Skin of body (tissue), 3 donors: ENCODE measurements at places on chromosomes 12 and 14.

- DNase-seq = no peak
Measured at GRCh38 chr14:58797010-58797429, 159.3 kb downstream of the DACT1 start.

DNA sequence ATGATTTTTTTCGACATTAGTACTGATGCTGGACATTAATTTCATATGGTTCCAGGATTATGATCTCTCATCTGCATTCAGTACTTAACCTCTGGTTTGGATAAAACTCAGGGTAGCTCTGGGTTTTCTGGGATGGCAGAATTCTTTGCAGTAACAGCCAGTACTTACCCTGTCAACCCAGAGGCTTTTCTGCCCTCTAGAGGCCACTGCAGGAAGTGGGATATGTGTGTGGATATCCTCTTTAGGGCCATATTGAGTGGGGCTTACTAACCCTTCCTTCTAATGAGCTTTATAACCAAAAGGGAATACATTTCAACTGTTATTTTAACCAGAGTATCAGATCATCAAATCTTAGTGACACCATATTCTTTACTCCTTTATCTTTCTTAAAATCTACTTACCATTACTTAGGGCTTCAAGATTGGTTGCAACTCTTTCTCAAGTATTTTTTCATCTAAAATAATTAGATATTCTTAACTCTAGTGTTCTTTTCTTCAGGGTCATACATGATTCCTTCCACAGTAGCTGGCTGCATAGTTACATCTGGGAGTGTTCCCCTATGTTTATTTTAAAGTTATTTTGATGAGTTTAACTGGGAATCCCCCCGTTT, 488.0 kb upstream of the STXBP6 start:
- no peak for DNase-seq

DNA sequence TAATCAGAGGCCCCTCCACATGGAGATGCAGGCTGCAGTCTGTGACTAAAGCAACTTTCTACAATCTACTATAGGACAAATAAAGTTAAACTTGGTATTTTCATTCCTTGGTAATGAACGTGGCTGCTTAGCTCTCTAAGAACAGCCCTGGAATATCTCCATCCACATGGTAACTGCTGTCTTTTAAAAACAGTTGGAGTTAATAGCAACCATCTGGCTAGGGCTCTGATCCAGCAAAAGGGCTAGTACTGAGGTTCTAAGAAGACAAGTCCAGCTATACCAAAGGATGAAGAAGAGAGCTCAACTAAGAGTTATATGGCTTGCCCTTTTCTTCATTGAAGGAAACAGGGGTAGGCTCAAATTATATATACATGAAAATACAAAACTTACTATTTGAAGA, 920.1 kb downstream of the FLRT2 start:
- no peak for DNase-seq

DNA sequence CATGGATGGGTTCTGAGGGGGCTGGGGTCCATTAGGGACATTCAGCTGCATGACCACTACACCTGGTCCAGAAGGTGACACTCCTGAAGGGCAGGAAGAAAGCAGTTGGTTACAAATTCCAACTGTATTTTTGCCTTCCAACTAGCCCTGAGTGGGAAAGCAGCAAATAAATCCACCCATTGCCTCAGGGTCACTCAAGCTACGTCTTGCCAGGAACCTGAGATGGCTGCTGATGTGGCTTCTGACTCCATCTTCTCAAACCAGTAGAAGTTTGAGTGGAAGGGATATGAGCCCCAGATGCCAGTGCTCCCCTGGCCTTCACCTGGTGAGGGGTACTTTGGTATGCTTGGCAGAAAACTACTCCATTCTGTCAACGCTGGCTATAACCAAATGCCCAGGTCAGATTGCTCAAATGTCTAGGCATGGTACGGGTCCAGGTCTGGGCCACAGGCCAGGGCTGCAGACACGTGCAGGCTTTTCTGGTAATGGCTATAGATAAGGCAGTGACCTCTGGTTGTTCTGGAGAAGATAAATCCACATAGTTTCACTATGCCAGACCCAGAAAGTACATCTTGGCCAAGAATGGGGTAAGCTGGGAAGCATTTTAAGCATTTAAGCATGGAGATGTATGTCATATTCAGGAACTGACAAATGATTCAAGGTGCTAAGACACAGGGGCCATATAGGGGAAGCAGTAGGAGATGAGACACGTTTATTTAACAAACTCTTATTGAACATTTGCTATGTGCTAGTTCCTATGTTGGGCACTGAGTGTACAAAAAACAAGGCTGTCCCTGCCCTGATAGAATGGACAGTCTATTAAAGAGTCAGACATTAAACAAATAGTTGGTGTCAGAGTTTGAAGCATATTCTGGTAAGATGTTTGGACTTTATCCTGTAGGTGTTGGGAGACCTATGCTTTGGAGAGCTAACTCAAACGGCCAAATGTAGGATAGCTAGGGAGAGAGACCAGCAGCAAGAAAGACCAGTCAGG, 8.3 kb upstream of the STAC3 start:
- no peak for DNase-seq

DNA sequence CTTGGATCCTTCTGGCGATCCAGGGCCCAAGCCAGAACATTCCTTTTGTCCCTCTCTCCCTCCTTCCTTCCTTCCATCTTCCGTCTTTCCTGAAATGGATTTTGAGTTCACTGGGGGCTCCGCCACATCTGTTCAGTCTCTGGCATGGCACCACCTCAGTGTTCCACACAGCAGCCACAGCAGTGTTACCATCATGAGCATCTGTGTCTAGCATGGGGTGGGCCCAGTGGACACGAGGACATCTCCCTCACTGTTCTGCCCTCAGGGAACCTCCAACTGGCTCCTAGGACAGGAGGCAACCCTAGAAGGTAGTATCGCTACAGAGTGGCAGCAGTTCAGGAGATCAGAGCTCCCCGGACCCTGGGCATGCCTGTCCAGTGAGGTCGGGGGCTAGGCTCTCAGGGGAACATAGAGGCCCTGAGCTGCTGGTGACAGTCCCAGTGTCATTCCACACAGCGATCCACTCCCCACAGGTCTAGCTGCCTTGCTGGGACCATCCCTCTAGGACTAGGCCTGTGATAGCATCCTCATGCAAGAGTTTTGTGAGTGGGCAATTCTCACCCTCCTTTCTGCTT, 59.0 kb downstream of the GALNT16 start:
- DNase-seq = no peak

GRCh38 chr12:111598637-111599452, at the start of gene ATXN2:
Gene ATXN2, minus strand, starts transcription at chr12:111599315. Its CDS starts 281 bp downstream, at chr12:111599034.
- no peak for DNase-seq

- DNase-seq = no peak
Measured at GRCh38 chr12:76547526-76547925, 12.0 kb downstream of the OSBPL8 start.

DNA sequence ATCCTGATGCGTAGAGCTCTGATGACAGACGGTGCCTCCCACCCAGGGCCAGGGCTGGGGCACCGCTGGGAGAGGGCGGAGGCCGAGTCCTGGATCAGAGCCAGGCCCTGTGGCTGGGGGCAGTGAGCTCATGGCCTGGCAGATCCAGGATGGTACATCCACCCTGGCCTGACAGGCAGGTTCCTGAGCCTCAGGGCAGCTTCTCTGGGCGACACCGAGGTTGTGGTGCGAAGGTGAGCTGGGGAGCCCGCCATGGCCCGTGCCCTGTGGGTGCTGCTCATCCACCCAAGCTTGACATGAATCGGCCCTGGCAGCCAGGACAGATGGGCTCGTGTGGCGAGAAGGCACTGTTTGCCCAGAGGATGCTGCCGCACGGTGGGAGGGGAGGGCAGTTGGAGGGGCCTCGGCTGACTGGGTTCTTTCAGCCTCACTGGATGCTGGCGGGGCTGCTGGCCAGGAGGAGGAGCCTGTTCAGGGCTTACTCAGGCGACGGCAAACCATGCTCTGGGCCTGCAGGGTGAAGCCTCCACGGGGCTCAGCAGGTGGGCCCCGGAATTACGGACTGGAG, 16.6 kb downstream of the LRTM2 start:
- no peak for DNase-seq

DNA sequence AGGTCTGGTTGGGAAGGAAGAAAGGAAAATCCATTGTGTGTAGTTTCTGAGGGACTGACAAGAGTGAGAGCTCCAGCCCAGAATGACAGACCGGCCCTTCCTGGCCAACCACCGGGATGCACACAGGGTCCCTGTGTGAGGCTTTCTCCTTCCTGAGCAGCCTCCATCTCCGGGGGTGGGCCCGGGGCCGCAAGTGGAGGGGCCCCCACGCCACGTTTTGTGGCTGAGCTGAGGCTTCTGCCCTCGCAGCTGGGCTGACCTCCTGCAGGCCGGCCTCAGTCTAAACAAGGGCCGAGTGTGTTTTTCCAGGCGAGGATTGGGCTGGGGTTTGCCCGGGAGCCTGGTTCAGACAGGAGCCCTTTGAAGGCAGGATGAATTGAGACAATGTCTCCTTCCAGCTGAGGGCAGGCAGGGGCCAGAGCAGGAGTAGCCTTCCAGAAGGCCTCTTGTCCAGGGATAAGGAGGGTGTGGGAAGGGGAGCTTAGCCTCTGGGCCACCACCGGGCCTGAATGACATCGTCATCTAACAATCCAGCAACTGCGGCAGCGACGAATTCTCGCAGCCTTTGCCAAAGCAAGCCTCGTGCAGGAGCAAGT, 96.5 kb upstream of the NCOR2 start:
- DNase-seq = no peak

DNA sequence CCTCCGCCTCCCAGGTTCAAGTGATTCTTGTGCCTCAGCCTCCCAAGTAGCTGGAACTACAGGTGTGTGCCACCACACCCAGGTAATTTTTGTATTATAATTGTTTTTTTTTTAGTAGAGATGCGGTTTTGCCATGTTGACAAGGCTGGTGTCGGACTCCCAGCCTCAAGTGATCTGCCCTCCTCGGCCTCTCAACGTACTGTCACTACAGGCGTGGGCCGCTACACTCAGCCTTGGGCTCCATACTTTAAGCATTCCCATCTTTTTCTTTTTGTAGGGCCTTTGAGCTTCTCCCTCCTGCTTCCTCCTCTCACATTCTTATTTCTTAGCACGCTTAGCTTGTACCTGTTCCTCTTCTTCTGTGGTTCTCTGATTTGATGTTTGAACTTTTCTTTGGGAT, 62.8 kb downstream of the SERPINA3 start:
- no peak for DNase-seq

- no peak for DNase-seq
Measured at GRCh38 chr14:59308673-59309072, 120.2 kb downstream of the DAAM1 start.

- DNase-seq = no peak
Measured at GRCh38 chr14:65195042-65195719, 92.9 kb upstream of the MAX start.

DNA sequence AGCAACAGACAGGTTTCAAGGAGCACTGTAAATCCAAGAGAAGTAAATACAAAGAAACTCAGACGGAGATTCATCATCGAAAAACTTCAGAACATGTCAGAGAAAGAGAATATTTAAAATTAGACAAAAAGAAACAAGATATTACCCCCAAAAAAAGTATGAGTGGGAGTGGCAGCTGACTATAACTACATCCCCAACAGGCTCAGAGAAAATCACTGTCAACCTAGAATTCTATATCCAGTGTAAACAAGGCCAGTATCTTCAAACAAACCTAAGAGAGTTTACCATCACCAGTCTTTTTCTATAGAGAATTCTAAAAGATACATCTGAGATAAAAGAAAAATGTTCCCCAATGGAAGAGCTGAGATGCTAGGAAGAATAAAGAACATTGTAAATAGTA, 39.6 kb downstream of the CRY1 start:
- DNase-seq = no peak

- DNase-seq = peak; percentile 53
Measured at GRCh38 chr14:74018174-74018585, 908 bp downstream of the ENTPD5 start.

DNA sequence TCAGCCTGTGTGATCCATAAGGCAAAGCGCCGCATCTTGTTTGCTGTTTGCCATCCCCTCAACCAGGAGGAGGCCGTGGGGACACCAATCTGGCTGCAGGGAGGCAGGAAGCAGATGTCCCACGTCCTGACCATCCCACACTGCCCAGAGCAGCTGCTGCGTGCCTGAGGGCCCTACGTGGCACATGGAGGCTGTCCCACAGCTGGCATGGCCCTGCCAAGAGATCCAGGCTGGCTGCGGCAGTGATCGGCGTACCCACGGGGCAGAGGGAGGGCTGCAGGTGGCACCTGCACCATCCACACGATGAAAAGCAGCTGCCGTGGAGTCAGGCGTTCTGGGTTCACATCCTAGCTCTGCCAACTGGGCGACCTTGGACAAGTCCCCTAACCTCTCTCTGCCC, 42.0 kb downstream of the NCOR2 start:
- DNase-seq = no peak

GRCh38 chr12:56634837-56635791, 5.0 kb upstream of the BAZ2A start:
- DNase-seq = peak; percentile 24

- no peak for DNase-seq
Measured at GRCh38 chr12:79373896-79374499, 316.8 kb downstream of the PAWR start.

DNA sequence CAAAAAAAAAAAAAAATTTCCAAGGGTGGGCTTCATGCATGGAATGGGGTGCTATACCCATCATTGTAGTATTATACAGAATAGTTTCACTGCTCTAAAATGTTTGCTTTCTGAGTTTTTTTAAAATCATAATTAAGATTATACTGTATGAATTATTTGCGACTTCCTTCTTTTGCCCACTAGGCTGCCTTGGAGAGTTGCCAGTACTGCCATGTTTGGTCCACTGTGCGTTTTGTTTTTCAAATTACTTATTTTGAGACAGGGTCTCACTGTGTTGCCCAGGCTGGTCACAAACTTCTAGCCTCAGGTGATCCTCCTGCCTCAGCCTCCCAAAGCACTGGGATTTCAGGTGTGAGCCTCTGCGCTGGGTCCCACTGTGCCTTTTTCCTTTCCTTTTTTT, 19.9 kb downstream of the PLBD2 start:
- DNase-seq = no peak

- DNase-seq = no peak
Measured at GRCh38 chr12:31368666-31369361, 42.9 kb upstream of the SINHCAF start.

DNA sequence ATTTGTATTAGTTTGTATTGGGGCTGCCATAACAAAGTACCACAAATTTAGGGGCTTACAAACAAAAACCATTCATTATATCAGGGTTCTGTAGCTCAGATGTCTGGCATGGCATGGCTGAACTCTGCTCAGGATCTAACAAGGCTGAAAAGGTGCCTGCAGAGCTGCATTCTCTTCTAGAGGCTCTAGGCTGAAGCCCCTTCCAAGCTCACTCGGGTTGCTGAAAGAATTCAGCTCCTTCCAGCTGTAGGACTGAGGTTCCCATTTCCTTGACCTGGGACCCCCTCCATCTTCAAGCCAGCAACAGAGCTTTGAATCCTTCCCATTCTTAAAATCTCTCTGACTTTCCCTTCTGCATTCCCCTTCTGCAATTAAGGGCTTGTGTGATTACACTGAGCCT, 90.7 kb downstream of the NUAK1 start:
- no peak for DNase-seq

GRCh38 chr14:33647385-33647786, 303.5 kb downstream of the EGLN3 start:
- no peak for DNase-seq

DNA sequence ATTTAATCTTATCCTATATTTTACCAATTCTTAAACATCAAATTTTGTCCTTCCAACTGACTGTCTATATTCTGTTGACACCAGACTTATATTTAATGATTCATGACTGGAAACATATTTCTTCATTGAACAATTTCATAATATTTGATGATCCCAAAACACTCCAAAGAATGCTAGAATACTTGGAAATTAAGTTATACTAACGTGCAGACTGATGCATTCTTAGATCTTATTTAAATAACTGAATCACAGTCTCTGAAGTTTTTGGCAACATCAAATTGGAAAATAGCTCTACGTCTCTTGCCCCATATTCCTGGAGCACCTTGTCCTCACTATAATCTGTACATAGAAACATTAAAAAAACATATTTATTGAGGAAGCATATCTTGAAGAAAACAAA, 127.4 kb downstream of the HMGA2 start:
- DNase-seq = no peak
